NCI-H524 (cell line): ENCODE measurements at places on chromosomes 2 and 18.

DNA sequence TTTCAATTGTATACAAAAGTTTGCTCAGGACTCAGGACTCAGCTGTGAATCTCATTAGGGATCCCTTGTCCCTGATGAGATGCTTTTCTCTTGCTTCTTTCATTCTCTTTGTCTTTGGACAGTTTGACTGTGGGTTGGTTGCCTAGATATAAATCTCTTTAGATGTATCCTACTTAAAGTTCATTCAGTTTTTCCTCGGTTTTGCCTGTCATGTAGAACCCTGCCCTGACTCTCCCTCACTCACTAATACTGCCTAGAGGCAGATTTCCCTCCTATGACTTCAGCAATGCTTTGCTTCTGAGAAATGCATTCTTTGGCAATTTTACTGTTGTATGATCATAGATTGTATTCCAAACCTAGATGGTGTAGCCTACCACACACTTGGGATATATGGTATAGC lies 421.4 kb upstream of the TCF4 start:
- DNase-seq = no peak

- no peak for DNase-seq
Observed at GRCh38 chr2:152481881-152482583, 147.1 kb downstream of the FMNL2 start.

GRCh38 chr18:41875094-41875780 lies 79.8 kb upstream of the PIK3C3 start:
- DNase-seq = no peak

GRCh38 chr18:73752965-73753364 lies 394.7 kb downstream of the FBXO15 start:
- DNase-seq = no peak

DNA sequence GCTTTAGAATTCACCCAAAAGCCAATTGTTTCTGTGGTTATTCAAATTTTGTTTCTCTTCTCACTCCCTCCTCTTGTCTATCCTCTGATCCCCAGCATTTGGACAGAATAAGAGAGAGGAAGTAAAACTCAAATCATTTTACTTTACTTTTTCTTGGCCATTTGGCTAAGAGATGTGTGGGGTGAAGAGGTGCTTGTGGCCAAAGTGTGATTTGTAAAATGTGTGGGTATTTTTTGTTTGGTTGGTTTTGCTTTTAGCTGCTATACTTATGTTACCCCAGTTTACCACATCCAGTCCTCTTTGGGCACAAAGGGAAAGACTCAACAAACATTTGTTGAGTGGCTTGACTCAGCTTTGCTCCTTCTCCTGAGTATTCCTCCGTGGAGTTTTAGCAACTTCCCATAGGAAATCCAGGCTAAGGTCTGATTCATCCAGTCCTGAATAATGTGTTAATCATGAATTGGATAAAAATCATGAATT lies 109.1 kb upstream of the CYP1B1 start:
- no peak for DNase-seq
